ENCODE measurements at places on chromosomes 6 and 20.

DNA sequence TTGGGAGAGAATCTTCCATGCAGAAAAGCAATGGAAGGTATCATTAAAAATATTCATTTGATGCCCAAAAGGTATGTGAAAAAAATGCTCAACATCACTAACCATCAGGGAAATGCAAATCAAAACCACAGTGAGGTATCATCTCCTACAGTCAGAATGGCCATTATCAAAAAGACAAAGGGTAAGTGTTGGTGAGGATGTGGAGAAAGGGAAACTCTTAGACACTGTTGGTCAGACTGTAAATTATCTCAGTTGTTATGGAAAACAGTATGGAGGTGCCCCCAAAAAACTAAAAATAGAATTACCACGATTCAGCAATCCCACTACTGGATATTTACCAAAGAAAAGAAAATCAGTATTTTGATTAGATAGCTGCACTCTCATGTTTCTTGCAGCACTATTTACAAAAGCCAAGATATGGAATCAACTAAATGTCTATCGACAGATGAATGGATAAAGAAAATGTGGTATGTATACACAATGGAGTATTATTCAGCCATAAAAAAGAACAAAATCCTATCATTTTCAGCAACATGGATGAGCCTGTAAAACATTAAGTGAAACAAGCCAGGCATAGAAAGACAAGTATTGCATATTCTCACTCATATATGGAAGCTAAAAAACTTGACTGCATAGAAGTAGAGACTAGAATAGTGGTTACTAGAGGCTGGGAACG lies 84.0 kb downstream of the DTNBP1 start:
- no peak for DNase-seq

DNA sequence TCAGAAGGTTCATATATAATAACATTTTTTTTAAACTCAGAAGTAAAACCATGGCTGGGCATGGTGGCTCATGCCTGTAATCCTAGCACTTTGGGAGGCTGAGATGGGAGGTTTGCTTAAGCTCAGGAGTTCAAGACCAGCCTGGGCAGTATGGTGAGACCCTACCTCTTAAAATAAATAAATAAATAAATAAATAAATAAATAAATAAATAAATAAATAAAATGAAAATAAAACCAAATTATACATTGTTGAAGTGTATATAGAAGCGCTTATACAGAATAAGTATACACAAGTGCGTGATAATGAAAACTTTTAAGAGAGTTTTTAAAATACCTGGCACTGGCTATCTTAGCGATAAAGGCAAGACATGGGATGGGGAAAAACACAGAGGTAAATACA lies 71.6 kb downstream of the OR2B2 start:
- no peak for DNase-seq

DNA sequence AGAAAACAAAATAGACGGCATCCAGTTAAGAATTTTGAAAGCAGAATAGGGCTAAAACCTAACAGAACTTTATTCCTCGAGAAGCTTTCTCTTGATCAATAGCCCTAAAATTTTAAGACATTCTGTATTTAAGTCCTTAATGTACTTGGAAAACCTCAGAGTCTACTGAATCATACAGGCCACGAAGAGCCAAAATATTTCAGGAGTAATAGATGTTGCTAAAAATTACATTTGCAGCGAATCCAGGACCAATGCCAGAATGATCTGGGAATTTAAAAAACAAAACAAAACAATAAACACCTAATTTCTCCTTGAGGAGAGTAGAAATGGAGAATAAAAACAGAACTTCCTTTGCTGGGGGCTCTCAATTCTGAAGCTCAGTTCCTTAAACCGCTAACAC lies 23.3 kb downstream of the ATXN1 start:
- DNase-seq: no peak

- DNase-seq: no peak
These were observed 172.0 kb downstream of the VEGFA start for GRCh38 chr6:43942011-43942442.

GRCh38 chr6:116564921-116565872 lies 6.1 kb upstream of the RWDD1 start:
- no peak for DNase-seq

DNA sequence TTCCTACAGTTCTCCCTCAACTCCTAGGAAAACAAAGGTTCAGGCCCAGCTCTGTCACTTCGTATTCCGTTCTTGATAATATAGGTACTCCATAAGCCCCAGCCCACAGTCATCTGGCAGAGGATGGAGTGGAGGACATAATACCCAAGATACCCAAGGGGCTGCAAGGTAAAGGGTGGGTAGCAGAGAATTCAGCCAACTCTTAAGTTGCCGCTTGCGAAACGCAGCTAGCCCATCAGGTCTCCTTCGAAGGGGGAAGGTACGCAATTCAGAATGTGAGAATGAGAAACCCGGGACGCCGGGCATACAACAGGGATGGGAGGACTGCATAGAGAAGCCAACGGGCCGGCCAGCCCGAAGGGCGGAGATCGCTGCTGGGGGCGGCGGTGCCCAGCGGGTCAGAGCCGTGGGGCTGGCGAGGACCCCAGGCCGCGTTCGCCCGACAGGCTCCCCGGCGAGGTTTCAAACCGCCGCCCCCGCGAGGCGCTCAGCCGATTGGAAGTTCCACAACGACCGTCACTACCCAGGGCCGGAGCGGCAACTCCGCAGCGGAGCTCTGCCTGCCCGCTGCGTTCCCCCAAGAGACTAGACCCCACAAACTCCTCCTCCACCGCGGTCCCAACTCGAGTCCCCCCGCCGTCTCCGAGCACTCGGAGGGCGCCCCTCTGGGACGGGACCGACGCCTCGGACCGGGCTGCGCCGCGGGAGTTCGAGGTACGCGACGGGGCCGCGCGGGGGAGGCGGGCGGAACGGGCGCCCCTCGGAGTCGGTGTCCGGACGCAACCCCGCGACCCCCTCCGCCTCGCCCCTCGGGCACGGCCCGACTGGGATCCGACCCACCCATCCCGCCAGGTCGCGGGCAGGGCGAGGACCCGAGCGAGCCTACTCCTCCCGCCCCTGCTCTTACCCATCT lies 911 bp downstream of the CDK19 start:
- DNase-seq: peak; percentile 78

DNA sequence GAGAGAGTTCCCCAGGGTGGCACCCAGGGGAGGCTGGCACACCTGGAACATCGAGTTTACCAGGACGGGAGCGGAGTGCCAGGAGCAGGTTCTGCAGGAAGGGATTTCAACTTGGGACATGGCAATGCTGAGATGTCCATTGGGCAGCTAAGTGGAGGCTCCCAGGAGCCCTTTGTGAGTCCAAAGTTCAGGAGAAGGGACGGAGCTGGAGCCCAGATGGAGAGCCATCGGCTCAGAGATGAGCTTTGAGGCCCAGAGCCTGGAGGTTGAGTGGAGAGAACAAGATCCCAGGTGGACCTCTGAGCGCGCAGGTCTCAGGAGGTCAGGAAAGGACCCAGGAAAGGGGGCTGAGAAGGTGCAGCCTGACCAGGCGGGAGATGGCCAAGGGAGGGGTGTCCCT lies 67.5 kb upstream of the AFDN start:
- DNase-seq: no peak

- no peak for DNase-seq
These were observed 60.3 kb downstream of the VTA1 start for GRCh38 chr6:142207265-142207877.
